Testis (tissue), 5 donors: ENCODE measurements at places on chromosomes 4 and X.

GRCh38 chr4:64130907-64131306 lies 278.3 kb downstream of the TECRL start:
- no peak for DNase-seq

- no peak for DNase-seq
These were observed 53.1 kb downstream of the SPATA4 start for GRCh38 chr4:176142253-176142652.

GRCh38 chr4:134585972-134586371 lies 384.4 kb upstream of the PABPC4L start:
- DNase-seq: no peak

DNA sequence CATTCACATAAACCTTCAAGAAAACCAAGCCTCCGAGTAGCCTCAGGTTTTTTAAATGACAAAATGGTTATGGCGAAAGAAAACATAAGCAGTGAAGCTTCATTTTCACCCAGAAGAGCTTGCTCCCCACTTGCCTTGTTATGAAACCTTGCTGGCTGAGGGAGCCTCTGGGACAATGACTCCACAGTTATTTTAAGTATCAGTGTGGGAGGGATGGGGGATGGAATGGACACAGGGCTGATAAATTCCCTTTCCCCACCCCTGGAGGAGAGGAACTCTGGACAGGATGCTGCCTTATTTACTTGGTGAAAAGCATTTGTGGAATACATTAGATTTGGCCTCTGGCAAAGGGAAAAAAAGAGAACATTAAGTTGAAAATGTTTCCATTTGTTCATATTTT lies 220.7 kb upstream of the CNKSR2 start:
- peak; percentile 36 for DNase-seq

DNA sequence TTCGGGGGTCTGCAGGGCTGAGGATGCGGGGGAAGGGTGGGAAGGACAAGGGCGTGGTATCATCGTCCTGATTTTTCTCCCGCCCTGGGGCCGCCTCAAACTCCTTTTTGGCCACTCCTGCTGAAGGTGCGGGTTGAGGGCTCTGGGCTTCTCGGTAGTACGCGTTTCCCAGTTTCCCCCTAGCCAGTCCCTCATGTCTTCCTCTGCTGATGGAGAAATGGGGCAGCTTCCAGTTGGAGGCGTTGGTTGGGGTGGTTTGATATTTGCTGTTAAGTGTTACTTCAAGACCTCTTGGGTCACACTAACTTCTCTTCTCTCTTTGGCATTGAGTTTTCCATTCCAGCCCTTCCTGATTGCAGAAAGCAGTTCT lies 482 bp downstream of the GSTCD start:
- peak; percentile 30 for DNase-seq

GRCh38 chr4:159271856-159272255 lies 169.0 kb downstream of the RAPGEF2 start:
- DNase-seq: no peak

- DNase-seq: no peak
These were observed 605.9 kb upstream of the DIPK2B start for GRCh38 chrX:45806410-45807121.

- no peak for DNase-seq
These were observed 42.9 kb upstream of the TMPRSS11B start for GRCh38 chr4:68288393-68288740.

DNA sequence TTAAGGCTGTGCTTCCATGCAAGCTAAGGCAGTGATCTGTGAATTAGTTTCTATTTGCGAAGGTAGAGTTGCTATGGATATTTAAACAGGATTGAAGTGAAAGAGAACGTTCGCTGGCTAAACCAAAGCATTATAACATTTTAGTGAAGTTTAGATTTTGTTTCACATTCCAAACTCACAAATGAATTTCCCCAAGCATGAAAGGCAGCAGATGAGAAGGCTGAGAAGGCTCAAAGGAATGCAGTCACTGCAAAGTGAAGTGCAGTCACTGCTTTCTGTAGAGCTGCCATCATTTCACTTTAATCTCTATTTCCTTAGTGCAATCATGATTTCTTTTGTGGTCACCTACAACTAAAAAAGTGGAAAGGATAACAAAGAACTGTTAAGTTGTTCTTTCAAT lies 334.7 kb upstream of the NR3C2 start:
- DNase-seq: no peak

GRCh38 chr4:108135549-108136209 lies 33.1 kb downstream of the LEF1 start:
- DNase-seq: no peak

DNA sequence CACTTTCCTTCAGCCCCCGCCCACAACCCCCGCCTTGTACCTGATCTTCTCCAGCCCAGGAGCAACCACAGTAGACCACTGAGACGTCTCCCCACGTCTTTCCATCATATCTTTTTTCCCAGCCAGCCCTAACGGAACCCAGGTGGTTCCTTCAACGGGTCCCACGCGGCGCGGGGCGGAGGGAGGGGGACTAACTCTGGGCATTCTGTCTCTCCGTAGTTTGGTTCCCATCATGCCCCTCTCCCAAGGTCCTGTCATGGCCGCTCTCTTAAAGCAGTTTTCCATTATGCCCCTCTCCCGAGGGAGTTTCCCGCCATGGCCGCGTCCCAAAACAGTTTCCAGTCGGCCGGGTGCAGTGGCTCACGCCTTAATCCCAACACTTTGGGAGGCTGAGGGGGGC lies 21.5 kb upstream of the TBL1X start:
- peak; percentile 59 for DNase-seq

- no peak for DNase-seq
These were observed at the start of gene ALPK1 for GRCh38 chr4:112296949-112297880. Gene ALPK1 (plus strand): TSS chr4:112297369.

DNA sequence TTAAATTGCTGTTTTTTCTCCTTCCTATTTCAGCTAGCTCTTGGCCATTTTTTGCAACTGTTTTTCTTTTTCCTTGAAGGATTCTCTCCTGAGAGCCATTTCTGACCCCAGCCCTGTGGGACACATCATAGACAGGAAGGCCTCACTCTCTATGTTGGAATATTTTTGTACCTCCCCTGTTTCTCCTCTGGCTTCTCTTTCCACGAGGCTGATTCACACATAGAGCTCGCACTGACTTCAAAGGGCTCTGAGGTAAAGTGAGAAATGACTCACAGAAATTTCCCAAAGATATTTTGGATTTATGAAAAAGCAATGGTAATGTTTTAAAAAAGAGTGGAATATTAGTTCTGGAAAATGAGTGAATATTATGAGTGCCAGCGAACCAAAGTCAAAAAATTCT lies 181.7 kb upstream of the IGFBP7 start:
- DNase-seq: no peak

DNA sequence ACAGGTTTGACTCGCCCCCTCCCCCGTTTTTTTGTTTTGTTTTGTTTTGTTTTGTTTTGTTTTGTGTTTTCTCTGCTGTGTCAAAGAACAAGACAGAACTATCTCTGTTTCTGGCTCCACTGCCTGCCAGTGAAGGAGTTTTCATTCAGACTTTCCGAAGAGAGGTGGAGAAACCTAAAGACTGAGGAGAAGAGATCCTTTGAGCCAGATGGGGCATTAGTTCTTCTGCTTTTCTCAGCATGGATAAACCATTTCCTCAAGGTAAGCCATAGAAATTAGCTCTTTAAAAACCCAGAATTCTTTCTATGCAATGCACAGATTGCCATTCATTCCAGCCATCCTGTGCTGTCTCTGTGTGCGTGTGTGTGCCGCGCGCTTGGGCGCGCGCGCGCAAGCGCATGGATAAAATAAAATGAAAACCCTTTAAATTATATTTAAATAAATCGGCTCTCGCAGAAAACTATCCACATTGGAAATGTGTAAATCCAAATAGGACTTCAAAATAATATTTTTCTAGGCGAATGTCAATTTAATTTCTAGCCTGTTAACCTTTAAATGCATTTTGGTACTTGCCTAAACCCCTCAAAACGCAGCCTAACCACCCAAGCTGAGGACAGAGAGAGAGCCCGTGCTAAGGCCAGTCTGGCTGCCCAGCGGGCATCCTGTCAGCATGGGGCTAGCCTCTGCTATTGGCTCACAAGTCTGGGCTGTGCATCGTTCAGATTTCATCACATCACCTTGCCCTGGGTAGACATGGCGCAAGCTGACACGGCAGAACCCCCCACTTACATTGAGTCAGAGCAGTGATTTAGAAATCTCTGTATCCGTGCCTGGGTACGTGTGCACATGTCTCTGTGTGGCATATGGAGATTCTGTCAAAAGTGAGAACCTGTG lies 113.0 kb upstream of the VAMP7 start:
- no peak for DNase-seq

- DNase-seq: no peak
These were observed 157.3 kb downstream of the TMA16 start for GRCh38 chr4:163651761-163652160.

GRCh38 chrX:68754406-68754805 lies 74.4 kb upstream of the EFNB1 start:
- no peak for DNase-seq

DNA sequence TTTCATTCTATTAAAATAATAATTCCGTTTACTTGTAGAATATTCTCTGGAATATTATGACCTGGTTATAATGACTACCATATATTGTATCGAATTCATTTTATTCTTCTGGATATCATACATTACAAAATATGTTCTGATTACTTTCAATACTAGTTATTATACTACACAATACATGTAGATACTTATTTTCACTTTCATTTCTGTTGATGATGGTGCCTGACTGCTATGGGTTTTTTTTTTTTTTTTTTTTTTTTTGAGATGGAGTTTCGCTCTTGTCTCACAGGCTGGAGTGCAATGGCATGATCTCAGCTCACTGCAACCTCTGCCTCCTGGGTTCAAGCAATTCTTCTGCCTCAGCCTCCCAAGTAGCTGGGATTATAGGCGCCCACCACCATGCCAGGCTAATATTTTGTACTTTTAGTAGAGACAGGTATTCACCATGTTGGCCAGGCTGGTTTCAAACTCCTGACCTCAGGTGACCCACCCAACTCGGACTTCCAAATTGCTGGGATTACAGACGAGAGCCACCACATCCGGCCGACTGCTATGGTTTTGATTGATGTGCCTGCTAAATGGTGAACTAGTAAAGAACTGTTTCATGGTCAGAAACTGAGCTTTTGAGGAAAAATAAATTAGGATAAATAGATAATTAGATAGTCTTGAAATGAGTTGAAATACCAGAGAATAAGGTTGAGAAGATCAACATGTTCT lies 39.5 kb downstream of the PCDH10 start:
- no peak for DNase-seq

DNA sequence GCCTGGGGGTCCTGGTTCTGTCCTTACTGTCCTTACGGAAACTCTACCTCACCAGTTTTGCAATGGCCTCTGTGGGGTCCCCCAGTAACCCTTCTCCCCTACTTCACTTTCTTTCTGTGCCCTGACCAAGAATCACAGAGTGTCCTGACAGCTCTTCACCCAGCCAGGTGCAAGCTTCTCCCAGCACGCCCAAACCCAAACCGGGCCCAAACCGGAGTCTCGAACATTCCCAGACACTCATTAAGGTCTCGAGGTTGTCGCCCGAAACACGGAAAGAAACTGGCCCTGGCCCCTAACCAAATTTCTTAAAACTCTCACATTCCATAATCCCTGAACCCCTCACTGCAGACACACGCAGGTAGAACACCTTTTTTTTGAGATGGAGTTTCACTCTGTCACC lies 19.1 kb downstream of the TRIML1 start:
- DNase-seq: no peak

DNA sequence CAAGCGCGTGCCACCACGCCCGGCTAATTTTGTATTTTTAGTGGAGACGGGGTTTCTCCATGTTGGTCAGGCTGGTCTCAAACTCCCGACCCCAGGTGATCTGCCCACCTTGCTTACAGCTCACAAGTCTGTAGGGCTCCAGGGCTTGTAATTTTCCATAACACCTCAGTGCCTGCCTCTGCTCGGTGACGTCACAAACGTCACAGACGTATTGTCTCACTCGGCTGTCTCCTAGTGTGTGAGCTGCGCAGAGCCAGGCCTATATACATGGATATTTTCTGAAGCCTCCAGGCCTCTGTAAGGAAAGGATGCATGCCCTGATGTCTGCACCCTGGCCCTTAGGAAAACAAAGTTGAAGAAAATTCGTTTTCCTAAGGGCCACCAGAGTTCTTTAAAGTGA lies 8.6 kb upstream of the NKRF start:
- DNase-seq: no peak

DNA sequence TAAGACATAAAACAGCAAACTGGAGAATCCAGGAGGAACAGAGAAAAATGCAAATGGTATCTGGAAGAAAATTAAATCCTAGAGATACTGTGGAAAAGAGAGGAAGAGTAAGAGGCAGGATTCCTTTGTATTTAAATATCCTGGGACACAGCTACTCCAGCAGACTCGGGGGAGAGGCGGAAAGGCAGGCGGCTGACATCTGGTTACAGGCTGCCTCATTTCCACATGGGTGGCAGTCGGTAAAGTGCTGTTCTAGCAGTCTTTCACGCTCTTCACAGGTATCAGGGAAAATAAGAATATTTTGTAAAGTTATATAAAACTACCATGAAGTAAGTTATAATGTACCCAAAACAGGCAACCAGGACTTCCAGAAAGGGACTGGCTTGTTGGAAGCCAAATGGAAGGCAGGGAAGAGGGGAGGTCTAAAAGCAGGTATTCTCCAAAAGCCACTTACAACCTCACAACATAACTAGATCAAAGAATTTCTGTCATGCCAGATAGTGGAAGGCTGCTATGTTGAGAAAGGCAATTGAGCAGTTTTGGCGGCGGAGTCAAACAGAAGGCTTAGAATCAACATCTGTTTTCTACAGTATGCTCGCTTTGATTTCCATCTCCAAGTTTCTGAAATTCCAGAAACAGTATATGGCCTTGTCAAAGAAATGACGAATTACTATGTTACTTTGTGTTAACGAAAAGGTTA lies 1.3 kb upstream of the TIGD2 start:
- peak; percentile 28 for DNase-seq

DNA sequence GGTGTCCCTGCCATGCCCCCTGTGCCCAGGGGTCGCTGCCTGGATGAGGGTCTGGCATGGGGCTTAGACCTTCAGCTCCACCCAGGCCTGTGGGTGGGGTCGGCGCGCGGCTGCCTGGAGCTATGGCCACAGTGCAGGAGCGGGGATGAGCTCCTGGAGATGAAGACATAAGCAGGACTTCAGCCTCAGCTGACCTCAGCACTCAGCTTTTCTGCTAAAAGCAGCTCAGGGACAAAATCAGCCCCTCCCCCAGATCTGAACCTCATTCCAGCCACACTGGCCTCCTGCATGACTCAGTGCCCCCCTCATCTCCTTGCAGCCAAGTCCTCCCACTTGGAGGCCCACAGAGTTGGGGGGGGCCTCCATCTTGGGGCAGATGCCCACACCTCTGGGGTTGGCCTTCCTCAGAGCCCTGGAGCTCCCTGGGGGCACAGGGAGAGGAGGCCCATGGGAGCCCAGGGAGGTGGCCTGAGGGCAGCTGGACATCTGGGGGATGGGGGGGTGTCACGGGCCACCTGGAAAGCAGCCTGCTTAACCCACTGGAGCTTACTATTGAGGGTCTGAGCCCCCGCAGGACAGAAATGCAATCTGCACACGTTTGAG lies 19.4 kb upstream of the CPLX1 start:
- DNase-seq: no peak

- DNase-seq: no peak
These were observed 115.3 kb downstream of the AASDH start for GRCh38 chr4:56272003-56272402.

- no peak for DNase-seq
These were observed 87.7 kb upstream of the SRD5A3 start for GRCh38 chr4:55258152-55258865.

GRCh38 chrX:41386222-41386990 lies 52.4 kb downstream of the DDX3X start:
- no peak for DNase-seq

GRCh38 chr4:17664755-17665154 lies 50.3 kb downstream of the MED28 start:
- DNase-seq: no peak
